ENCODE measurements at places on chromosomes 12 and 14.
A peak's percentile ranks its signal among the peaks of the same experiment; 100 is the strongest.

DNA sequence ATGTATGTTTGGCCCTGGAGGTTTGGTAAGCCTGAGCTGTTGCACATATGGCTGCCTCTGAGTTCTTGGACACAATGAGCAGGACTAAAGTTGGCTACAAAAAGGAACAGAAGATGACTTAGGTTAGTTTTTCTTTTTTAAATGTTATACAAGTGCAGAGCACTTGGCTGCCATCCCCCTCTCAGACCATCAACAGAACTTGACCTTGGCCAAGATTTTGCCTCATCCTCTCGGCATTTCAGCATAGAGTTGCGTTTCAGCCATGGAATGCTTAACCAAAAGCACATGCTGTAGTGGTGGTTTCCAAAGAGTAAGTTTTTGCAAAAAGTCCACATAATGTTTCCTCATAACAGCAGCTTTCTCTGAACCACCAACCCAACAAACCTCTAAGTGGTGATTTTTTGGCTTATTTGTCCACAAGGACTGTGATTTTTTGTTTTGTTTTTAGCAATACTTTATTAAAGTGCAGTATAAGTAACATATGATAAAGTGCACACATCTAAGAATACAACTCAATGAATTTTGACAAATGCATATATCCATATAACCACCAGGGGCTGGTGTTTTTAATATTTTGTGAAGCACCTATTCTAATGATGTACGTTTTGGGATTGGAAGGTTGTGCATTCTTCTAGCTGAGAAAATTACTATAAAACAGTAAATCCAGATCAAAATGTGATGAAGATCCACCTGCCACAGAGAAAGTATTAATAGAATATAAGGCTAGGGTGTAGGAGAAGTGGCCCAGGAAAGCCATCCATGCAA, 12.1 kb upstream of the GALNT16 start:
- no peak overlapping the region for H3K27ac ChIP-seq
- DNase-seq: no peak
- peaks cover 12% of the 10 kb centered on the region for H3K27me3 ChIP-seq
- no peak overlapping the region for H3K4me3 ChIP-seq
- H3K36me3 ChIP-seq: no peaks in the 10 kb centered on the region
- peaks cover under 1% of the 10 kb centered on the region for H3K4me1 ChIP-seq

GRCh38 chr14:70771781-70772212, 37.5 kb downstream of the MAP3K9 start:
- no peak overlapping the region for H3K27ac ChIP-seq
- no peaks in the 10 kb centered on the region for H3K36me3 ChIP-seq
- H3K27me3 ChIP-seq: no peaks in the 10 kb centered on the region
- no peak for DNase-seq
- H3K4me3 ChIP-seq: no peak overlapping the region
- H3K4me1 ChIP-seq: no peaks in the 10 kb centered on the region

- peak; percentile 89 for DNase-seq
- H3K4me3 ChIP-seq: peak overlapping the region; percentile 73
- peaks cover 39% of the 10 kb centered on the region for H3K4me1 ChIP-seq
- H3K27ac ChIP-seq: peak overlapping the region; percentile 88
Observed at GRCh38 chr14:89701211-89702043, 253.1 kb downstream of the EFCAB11 start.

DNA sequence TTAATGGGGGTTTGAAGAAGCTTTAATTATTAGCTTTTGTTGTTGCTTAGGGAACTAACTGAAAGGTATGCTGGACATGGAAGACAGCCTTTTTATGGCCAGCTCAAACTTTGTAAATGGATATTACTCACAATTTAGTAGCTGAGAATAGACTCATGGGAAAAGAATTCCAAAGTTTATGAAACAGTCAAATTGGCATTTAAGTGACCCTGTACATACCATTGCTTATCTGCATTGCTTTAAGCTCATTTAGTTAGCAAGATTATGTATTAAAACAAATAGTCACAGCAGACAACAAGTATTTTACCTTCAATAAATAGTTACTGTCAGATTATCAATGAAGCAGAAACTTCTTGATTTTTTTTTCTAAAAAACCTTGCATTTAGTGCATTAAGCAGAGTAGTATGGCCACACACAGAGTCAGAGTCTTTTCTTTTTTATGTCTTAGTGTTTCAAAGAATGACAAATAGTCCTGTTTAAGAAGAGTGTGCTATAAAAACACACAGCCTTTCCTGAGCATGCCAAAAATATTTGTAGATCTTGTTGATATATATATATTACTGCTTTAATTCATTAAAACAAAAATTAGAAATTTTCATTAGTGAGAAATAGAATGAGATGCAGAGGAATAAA, 102.2 kb downstream of the TTC6 start:
- no peak overlapping the region for H3K4me3 ChIP-seq
- H3K27ac ChIP-seq: no peak overlapping the region
- no peaks in the 10 kb centered on the region for H3K4me1 ChIP-seq
- H3K36me3 ChIP-seq: no peaks in the 10 kb centered on the region
- DNase-seq: no peak
- no peaks in the 10 kb centered on the region for H3K27me3 ChIP-seq

DNA sequence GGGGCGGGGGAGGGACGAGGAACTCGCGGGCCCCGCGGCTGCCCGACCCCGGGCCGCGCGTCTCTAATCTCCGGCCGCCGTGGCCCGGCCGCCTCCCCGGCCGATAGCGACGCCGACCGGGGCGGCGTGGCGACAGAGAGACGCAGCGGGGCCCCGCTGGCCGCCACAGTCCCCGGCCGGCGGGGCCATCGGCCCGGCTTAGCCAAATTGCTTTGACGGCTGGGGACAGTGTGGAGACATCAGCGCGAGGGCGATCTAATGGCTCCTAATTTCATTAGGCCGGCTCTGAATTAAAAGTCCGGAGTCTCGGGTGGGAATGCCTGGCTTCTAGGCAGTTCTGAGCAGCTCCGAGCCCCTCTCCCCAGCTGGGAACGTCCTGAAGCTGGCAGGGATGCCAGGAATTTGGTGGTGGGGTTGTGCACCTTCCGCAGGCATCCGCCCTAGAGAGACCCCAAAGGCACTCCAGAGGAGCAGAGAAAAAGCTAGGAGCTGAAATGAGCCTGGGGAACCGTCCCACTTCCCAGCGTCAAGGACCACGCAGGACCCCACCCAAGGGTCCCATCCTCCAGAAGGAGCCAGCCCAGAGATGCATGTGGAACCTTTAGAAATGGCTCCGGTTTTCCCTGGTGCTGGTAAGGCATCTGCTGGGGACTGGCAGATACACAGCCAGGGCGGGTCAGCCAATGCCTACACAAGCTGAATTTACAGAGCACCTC, 9.6 kb downstream of the TBX5 start:
- H3K4me1 ChIP-seq: no peaks in the 10 kb centered on the region
- peaks cover 81% of the 10 kb centered on the region for H3K27me3 ChIP-seq
- no peak overlapping the region for H3K27ac ChIP-seq

- H3K4me3 ChIP-seq: no peak overlapping the region
- no peak for DNase-seq
- no peak overlapping the region for H3K27ac ChIP-seq
- H3K36me3 ChIP-seq: peaks cover 2% of the 10 kb centered on the region
- H3K27me3 ChIP-seq: peaks cover 4% of the 10 kb centered on the region
Observed at GRCh38 chr12:75658286-75658685, 146.9 kb upstream of the KRR1 start.

DNA sequence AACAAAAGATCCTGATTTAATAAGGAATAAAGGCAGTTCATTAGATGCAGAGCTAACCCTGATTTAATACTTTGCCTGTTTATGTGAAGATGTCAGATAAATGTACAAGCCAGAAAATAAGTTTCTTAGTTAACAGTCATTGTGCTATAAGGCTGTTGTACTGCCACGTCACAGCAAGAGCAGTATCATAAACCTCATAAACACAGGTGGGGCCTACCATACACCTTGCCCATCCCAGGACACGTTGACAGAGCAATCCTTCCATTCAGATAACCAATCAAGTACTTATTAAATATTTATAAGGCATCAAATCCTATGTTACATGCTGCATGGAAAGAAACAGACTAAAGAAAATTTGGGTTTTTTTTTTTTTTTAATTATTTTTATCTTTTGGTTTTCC, 36.5 kb downstream of the SINHCAF start:
- H3K36me3 ChIP-seq: peaks cover 48% of the 10 kb centered on the region
- H3K27me3 ChIP-seq: no peaks in the 10 kb centered on the region
- no peak overlapping the region for H3K4me3 ChIP-seq
- no peak overlapping the region for H3K27ac ChIP-seq
- peaks cover 9% of the 10 kb centered on the region for H3K4me1 ChIP-seq

DNA sequence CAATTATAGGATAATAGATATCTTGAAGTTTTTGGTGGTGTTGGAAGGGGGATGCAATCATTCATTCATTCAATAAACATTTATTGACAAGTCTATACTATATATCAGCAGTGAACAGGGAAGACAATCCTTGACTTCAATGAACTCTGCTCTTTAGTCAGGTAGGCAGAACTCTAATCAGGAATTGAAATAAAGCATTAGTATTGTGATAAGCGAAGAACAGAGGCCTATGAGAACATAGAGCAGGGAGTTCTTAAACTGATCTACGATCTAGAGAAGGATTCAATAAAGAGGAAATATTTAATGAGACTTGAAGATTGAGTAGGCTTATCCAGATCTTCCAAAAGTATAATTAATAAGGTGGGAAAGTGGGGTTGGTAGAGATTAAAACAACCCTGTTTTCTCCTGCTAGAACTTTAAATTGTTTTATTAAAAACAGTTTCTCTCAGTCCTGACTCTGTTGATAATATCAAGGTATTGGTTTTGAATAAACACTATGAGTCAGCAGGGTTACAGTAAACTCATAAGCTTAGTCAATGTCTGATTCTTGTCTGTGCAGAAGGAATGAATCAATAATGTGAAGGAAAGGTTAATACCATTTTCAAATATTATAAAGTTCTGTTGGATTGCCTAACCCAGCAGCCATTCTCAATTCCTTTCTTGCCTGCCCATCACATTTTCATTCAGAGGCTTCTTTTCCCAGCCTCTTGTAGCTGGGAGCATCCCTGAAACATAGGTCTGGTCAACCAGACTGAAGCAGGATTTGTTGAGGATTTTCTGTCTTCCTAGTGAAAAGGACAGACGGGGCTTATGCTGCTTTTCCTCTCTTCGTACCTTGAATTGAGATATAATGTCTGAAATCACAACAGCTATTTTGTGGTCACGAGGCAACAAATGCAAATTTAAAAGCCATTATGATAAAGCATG, 38.9 kb upstream of the KTN1 start:
- H3K27ac ChIP-seq: no peak overlapping the region
- no peak for DNase-seq
- no peak overlapping the region for H3K4me3 ChIP-seq
- H3K36me3 ChIP-seq: peaks cover 2% of the 10 kb centered on the region
- H3K4me1 ChIP-seq: no peaks in the 10 kb centered on the region
- no peaks in the 10 kb centered on the region for H3K27me3 ChIP-seq

DNA sequence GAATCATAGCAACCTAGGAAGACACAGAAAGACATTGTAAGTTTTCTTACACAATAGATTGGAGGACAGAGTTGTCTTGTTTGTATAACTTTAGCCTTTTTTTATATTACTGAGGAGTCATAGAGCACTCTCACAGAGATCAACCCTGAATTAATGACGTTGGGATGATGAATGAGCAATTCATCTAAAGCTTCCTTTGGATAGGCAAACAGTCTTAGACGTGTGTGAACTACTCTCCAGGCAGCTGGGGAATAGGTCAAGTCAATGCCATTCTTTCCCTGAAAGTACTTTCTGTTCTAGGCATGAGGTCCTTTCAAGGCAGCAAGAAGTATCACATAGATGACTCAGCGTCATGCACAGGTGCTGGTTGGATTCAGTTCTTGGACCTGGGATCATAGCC, 369.1 kb upstream of the NOVA1 start:
- no peaks in the 10 kb centered on the region for H3K4me1 ChIP-seq
- DNase-seq: no peak
- H3K4me3 ChIP-seq: no peak overlapping the region
- no peak overlapping the region for H3K27ac ChIP-seq
- H3K27me3 ChIP-seq: no peaks in the 10 kb centered on the region
- no peaks in the 10 kb centered on the region for H3K36me3 ChIP-seq
